ENCODE measurements at places on chromosomes 1 and 21.

DNA sequence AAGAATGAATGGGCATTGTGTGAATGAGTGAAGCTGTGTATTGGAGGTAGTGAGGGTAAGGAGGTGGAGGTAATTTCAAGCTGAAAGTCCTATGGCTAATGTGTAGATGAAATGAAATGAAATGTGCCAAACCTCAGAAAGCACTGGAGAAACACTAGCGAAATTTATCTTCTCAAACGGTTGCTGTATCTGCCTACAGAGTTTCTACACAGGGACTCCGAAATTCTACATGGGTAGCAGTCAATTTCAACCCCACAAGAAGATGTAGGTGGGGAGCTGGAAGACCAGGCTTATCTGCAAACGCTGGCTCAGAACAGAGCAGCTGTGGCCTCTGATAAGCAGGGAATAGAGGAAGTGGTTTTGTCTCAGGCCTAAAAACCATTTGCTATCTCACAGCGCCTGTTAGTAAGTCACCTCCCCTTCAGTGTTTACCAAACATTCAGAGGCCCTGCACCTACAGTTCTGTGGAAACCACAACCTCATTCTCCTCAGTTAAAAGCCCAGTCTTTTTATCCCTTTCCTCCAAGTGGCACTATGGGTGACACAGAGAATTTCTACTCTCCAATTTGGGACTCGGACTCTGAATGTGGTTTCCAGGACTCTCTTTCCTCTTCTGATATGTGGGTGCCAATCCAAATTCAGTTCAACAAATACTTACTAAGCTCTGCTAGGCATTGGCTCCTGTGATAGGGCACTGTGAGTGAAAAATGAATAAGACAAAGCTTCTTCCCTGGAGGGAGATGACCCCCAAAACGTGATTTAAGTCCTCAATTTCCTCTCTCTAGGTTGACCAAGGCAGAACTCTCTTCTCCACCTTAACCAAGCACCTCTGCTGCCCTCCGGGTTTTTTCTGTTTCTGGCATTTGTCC, 17.2 kb upstream of the SLAMF6 start:
- DNase-seq, result no peak

DNA sequence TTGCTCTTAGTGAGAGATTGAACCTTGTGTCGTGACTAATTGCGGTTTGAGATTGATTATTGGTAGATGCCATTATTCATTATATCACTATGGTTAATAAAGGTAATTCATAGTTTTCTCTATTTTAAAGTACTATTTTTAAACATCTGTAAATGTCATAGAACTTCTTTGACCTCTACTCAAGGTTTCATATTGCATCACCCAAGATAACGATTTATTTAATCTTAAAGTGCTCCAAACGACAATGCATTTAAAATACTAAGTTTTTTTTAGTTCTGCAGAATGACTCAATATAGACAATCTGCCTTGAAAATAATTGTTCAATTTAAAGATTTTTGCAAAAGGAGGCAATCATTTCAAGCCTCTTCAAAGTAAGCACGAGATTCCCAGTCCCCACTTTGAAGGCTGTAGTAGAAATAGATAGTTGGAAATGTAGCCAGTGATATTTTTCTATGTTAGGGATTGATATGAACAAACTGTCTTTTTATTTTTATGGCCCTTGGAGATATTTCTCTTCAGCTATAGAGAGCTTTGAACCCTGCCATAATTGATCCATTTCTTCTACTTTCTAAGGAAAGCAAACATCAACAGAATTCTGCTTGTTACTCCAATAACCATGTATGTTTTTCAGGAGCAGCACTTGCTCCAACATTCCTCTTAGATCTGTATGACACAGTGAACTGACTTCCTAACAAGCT, 114.2 kb upstream of the PALMD start:
- DNase-seq, result no peak

GRCh38 chr1:6822530-6823359, 37.5 kb downstream of the CAMTA1 start:
- DNase-seq, result no peak

DNA sequence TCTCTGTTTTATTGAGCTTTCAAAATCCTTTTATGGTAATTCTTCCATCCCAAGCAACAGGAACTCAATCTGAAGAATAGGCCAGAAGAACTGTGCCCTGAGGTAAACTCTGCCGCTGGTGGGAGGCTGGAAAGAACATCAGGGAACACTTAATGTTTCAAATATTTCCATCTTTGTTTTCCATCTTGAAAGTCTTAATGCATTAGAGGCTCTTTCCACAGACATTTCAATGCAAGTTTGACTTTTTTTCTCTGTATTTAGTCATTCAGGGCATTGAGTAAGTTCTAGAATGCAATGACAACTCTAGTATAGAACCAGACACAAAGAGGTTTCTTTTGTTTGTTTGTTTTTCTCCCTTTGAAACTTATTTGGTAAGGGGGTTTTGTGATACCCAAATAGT, 61.5 kb downstream of the KIAA0040 start:
- no peak for DNase-seq

- DNase-seq, result no peak
Measured at GRCh38 chr1:202961220-202961880, 3.2 kb upstream of the ADIPOR1 start.

DNA sequence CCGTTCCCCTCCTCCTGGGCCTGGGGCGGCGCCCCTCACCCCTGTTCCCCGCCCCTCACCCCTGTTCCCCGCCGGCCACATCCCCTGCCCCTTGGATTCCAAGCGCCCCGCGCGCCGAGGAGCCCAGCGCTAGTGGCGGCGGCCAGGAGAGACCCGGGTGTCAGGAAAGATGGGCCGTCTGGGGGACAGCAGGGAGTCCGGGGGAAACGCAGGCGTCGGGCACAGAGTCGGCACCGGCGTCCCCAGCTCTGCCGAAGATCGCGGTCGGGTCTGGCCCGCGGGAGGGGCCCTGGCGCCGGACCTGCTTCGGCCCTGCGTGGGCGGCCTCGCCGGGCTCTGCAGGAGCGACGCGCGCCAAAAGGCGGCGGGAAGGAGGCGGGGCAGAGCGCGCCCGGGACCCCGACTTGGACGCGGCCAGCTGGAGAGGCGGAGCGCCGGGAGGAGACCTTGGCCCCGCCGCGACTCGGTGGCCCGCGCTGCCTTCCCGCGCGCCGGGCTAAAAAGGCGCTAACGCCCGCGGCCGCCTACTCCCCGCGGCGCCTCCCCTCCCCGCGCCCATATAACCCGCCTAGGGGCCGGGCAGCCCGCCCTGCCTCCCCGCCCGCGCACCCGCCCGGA, at the start of gene TP73:
TP73 (plus strand) TSS at position 587 of the 618 bp plus-strand sequence. CDS start 29,850 bp downstream, outside the sequence.
- DNase-seq, result no peak

- no peak for DNase-seq
Measured at GRCh38 chr1:247114351-247115140, 10.4 kb upstream of the ZNF669 start.

GRCh38 chr1:10870493-10871096, 74.1 kb upstream of the CASZ1 start:
- peak; percentile 4 for DNase-seq

- no peak for DNase-seq
Measured at GRCh38 chr1:14236097-14236496, 362.4 kb upstream of the KAZN start.

DNA sequence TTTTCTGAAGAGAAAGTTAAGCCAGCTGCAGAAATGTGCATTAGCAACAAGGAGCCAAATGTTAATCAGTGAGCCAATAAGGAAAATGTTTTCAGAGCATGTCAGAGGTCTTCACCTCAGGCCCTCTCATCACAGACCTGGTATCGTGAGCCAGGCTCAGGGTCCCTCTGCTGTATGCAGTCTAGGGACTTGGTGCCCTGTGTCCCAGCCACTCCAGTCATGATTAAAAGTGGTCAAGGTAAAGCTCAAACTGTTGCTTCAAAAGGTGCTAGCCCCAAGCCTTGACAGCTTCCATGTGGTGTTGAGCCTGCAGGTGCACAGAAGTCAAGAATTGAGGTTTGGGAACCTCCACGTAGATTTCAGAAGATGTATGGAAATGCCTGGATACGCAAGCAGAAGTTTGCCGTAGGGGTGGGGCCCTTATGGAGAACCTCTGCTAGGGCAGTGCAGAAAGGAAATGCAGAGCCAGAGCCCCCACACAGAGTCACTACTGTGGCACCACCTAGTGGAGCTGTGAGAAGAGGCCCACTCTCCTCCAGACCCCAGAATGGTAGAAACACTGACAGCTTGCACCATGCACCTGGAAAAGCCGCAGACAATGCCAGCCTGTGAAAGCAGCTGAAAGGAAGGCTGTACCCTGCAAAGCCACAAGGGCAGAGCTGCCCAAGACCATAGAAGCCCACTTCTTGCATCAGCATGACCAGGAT, 1128.7 kb downstream of the AMY1C start:
- DNase-seq, result no peak

DNA sequence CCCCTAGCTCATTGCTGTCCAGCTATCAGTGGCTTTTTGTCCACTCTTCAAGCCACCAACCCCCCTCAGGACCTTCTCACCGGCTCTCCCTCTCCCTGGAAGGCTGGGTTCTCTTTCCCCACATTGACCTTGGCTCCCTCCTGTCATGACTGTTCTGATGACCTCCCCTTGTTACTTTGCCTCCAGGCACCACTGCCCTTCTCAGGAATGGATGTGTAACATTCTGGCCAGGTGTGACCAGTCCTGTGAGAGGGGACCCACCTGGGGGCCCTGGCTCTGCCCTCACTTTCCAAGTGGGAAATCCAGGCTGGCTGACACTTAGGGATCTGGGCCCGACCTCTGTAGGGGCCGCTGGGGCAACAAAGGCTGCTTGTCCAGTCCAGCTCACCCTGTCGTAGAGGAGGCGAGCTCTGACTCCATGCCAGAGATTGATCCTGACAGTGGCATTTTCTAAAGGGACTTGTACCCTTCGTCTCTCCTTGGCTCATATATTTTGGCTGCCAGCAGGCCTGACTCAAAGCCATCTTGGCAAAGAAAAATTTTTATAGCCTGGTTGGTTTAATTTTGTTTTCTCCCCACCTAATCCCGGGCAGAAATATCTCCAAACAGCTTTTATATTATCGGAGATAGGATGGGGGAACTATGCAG, 37.9 kb upstream of the USP24 start:
- DNase-seq, result no peak

- DNase-seq, result no peak
Measured at GRCh38 chr1:228011721-228012311, 5.0 kb downstream of the WNT3A start.

GRCh38 chr1:159152031-159152430, 19.4 kb upstream of the CADM3 start:
- no peak for DNase-seq

GRCh38 chr1:114153261-114154145, at the start of gene SYT6:
TSS of gene SYT6 (minus strand) at chr1:114153869. CDS start at chr1:114153772, 97 bp downstream.
- DNase-seq, result no peak

- no peak for DNase-seq
Measured at GRCh38 chr1:78641558-78641957, 8.1 kb upstream of the IFI44 start.
